ENCODE measurements at places on chromosomes 5 and 9. TPM values are rescaled to one million over a fixed set of nuclear protein-coding genes. Genes with fewer than 3 reads are reported as not detected.

The KIF24 gene
- total RNA-seq, result 8.0 TPM

The C1QTNF3 gene
- total RNA-seq, result 2.7 TPM

The SLC27A4 gene
- 34.9 TPM for total RNA-seq

DNA sequence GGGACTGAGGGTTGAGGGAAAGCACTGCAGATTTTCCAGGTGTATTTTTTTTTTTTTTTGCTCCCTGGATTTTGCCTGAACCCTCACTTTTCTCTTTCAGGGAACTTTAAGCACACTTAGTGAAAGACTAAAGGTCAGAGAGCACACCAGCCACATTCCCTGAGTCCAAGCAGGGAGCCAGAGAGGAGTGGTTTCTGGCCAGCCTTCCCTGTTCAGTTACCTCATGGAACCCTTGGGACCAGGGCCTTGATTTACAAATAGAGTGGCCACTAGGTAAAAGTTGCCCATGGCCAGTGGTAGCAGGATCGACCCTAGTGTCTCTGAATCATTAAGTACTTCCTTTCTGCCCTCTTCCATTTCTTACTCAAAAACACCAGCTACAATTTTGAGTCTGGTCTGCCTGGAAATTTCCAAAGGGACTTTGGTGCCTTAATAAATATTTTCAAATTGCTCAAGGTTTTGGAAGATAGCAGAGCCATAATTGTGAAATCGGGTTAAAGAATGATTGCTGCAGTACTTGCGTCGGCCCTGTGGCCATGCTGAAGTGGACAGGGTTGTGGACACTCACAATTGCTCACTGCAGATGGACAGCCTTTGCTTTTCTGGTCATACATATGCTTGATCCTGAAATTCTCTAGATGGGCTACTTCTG lies 14.5 kb downstream of the PALM2AKAP2 start:
- DNase-seq, result no peak

The ORM2 gene
- total RNA-seq, result not detected

The PRR16 gene
- total RNA-seq, result not detected

The ZNF454 gene
- not detected for total RNA-seq

The IFNB1 gene
- total RNA-seq, result not detected

- DNase-seq, result peak; percentile 16
Measured at GRCh38 chr5:65395526-65396155, 86.1 kb downstream of the ADAMTS6 start.

DNA sequence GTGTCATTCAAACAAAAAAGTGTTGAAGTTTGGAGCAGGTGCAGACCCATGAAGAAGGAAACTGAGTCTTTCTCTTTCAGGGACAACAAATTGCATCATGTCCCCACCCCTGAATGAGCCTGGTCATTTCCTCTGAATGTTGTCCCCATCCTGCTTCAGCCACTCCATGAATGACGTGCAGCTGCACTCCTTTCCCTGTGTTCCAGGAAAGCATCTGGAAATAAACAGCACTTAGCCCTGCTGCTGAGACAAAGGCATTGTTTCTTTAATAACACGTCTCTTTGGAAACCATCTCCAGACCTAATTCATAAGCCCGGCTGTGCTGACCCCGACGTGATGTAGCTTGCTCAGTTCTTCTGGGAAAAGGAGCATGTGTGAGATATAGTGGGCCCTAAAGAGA lies 682.3 kb downstream of the BRINP1 start:
- no peak for DNase-seq

GRCh38 chr5:136279314-136279713 lies 86.0 kb downstream of the TRPC7 start:
- DNase-seq, result no peak

DNA sequence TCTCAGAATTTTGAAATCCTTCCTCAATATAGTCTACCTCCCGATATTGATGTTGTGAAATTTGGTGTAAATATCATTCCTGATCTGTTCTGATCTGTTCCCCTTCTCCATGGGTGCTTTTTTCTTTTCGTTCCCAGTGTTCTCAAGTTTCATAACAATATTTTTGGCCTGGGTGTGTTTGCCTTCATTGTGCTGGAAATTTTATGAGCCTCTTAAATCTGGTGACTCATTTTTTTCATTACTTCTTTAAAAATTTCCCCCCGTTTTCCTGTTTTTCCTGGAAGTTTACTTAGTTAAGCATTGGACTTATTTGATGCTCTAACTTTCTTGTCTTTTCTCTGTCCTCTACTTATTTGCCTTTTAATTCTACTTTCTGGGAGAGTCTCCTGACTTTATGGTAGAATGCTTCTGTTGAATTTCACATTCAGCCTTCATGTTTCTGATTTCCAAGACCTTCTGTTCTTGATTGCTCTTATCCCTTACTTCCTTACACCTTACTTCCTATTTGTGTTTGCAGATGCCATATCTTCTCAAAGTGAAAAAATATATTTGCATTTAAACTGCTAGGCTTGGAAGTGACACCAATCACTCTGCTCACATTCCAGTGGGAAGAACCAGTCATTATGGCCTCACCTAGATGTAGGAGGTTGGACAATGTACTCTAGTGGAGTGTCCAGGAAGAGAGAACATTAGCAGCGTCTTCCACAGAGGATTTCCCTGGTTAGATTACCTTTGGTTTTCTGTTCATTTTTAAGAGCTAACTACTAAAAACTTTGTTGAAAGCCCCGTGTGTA lies 441.9 kb downstream of the ARHGEF28 start:
- peak; percentile 69 for DNase-seq

DNA sequence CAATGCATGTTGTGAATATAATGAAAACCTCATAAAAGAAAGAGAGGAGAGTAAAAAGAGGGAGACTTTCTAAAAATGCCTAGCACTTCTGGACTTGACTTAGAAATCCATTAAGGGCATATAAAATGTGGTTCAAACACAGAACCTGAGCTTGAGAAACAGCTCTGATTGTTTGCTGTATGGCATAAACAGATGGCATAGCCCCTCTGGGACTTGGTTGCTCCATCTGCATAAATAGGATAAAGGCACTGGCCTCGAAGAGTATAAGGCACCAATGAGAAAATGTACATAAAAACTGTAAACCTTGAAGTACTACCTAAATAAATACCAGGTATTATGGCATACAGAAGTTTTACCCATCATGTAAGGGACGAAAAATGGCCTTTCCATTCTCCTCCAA lies 23.8 kb downstream of the MRPS27 start:
- DNase-seq, result no peak

The PDGFRB gene
- not detected for total RNA-seq

The FOXD4L3 gene
- total RNA-seq, result not detected

- DNase-seq, result no peak
Measured at GRCh38 chr5:133829786-133830185, 138.6 kb downstream of the C5orf15 start.

All from HT-29 (cell line).